NCI-H446 treated with DMSO at 0.1 percent for 48 hours (cell line): ENCODE measurements at places on chromosomes 7 and 10.

- no peak for DNase-seq
Observed at GRCh38 chr7:5423306-5423975, at the start of gene TNRC18. Gene TNRC18 (minus strand): TSS chr7:5423834. CDS start chr7:5421246, 2,588 bp downstream.

DNA sequence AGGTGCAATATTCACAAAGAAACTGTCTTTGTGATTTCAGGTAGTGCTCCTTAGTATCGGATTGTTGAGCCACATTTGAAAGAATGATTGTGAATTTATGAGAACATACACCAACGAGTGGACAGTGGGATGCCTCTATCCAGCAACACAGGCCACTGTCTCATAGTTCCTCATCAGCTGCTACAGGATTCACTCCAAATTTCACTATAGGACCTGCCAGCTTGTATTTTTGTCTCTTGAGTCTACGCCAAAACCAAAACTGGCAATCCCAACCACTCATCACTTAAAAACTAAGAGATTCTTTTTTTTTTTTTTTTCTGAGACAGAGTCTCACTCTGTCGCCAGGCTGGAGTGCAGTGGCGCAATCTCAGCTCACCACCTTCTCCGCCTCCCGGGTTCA lies 964.5 kb downstream of the CNTNAP2 start:
- peak; percentile 89 for DNase-seq

DNA sequence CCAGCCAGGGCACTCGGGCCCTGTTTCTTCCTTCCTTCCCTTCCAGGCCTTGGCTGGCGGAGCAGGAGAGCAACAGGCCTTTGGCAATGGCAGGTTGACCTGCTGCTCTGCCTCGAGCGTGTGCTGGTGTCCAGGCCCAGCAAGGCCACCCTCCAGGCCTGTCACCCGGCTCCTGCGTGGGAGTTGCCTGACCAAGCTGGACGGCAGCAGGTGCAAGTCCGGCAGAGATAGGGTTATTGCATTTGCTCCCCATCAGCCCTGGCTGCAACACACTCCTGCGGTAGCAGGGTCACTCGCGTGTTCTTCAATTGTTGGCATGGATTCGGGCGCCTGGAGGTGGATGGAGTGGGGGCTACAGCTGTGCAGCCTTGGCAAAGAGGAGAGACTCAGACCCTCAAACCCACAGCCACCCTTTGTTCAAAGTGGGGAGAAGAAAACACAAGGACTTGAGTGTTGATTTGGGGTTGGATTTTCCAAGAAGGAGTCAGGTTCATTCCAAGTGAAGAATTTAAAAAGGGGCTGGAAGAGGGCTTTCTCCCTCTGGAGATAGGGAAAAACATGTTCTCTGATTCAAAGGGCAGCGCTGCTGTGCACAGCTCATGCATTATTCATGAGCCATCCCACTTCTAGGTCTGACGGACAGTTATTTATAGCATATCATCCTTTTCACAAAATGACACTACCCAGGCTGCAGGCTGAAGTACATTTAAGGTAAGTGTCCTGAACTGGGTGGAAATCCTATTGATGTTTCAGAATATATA lies 64.2 kb upstream of the PITRM1 start:
- DNase-seq = no peak

- DNase-seq = no peak
Observed at GRCh38 chr7:6172224-6172909, 100.1 kb downstream of the CYTH3 start.

GRCh38 chr10:17074541-17074847 lies 55.1 kb downstream of the CUBN start:
- DNase-seq = no peak

DNA sequence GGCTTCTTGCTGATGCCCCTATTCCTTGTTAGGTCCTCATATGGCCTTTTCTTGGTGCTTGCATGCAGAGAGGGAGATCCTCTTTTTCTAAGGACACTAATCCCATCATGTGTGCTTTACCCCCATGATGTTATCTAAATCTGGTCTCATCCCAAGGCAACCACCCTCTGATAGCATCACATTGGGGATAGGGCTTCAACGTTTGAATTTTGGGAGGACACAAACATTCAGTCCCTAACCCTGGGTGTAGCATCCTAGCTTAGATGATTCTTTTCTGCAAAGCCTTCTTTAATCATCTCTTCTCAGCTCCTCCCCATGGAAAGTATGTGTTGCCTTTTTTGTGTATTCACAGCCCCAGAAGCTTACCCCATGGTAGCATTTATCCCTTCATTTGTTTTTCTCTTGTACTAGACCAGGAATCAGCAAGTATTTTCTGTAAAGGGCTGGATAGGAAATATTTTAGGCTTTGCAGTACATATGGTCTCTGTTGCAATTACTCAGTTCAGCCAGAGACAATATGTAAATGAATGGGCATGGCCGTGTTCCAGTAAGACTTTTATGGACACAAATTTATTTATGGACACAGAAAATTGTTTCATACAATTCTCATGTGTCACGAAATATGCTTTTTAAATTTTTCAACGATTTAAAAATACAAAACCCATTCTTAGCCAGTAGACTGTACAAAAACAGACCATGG lies 101.5 kb upstream of the CSTF2T start:
- no peak for DNase-seq

DNA sequence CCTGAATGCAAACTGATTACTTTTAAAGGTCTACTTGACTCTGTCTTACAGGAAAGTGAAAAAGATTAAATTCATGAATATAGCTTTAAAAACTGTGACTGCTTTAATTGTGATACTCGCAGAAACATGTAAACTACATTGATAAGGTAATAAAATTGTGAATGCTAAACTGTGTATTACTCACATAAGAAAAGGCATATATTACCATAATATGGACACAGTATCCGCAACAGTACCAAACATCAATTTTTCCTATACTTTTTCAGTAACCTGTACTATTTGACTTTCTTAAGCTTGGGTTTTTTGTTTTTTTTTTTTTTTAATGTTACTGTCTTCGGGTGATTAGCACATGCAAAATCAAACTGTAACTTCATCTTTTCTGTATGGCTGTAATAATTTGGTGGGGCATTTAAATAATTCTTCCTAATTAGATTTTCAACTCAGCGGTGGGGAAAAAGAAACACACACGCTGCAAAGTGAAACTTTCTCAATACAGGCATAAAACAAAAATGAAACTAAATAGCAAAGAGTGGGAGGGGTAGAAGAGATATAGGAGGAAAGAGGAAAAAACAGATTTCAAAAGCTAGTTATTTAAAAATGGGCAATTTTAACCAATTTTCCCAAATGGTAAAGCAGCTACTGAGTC lies 23.2 kb downstream of the NT5C3A start:
- DNase-seq = no peak

GRCh38 chr10:123501148-123501547 lies 165.0 kb upstream of the GPR26 start:
- no peak for DNase-seq

DNA sequence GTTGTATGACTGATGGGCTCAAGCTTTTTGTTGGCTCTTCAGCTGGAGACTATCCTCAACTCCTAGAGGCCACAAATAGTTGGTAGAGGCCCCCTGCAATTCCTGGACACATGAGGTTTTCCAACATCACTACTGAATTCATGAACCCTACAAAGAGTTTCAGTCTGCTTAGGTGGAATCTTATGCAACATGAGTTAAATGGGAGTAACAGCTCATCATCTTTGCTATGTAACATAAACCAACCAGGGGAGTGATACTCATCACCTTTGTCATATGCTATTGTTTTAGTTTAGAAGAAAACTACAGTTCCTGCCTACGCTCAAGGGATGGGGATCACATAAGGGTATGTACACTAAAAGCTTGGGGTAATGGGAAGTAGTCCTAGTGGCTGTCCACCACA lies 729.4 kb downstream of the SORCS1 start:
- DNase-seq = no peak

GRCh38 chr10:50407076-50407801 lies 155.9 kb upstream of the ASAH2 start:
- no peak for DNase-seq

DNA sequence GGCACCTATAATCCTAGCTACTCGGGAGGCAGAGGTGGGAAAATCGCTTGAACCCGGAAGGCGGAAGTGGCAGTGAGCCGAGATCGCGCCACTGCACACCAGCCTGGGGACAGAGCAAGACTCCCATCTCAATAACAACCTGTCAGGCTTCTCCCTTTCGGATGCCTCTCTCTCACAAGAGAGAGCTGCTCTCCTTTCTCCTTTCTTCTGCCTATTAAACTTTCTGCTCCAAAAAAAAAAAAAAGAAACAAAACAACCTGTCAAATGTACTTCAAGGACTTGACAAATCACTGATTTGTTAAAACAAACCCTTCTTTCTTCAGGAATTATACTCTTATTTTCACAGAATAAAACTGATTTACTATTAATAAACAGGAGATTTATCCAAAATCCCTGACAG lies 3.6 kb downstream of the PSAP start:
- DNase-seq = no peak

DNA sequence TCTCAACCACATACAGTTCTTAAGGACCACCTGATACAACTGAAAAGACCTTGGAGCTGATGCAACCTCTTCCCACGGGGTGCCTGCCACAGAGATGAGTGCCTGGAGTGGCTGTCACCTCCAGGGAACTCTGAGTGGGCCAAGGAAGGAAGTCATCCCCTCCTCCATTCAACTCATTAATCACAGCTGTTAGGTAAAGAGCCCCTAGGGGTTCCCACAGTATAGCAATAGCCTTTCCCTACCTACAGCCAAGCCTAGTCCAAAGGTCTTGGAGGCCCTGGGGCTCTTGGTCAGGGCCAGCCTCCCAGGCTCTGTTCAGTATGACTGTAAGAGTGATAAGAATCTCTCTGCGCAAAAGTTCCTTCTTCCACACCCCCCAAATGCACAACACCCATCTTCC lies 70.4 kb upstream of the NFE2L3 start:
- no peak for DNase-seq

DNA sequence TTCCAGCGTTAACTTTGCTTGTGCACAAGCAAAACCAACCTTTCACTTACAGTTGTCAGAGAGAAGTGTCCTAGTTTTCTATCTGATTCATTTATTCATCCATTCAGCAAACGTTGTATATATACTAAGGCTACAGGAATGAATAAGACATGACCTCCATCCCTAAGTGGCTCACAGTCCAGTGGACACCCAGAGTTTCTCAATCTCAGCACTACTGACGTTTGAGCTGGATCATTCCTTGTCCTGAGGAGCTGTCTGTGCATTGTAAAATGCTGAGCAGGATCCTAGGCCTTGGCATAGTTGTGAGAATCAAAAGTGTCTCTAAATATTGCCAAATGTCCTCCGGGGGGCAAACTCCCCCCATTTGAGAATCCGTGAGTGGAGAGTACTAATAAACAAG lies 166.7 kb upstream of the PRKCQ start:
- DNase-seq = no peak

DNA sequence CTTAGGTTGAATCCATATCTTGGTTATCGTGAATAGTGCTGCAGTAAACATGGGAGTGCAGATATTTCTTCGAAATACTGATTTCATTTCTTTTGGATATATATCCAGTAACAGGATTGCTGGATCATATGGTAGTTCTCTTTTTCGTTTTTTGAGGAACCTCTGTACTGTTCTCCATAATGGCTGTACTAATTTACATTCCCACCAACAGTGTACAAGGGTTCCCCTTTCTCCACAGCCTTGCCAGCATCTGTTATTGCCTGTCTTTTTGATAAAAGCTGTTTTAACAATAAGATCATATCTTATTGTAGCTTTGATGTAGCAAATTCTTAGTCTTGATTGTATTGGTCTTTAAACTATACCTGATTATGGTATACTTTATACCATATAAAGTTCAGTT lies 45.3 kb downstream of the ZNRF2 start:
- no peak for DNase-seq

- DNase-seq = no peak
Observed at GRCh38 chr7:116591202-116592040, 66.6 kb downstream of the CAV1 start.

- no peak for DNase-seq
Observed at GRCh38 chr7:78024591-78024990, 226.0 kb downstream of the PHTF2 start.

- DNase-seq = no peak
Observed at GRCh38 chr10:131975796-131976195, 5.9 kb downstream of the BNIP3 start.
